Upper lobe of left lung (tissue), 6 donors: ENCODE measurements at places on chromosomes 3 and 15. TPM values are rescaled to one million over a fixed set of nuclear protein-coding genes. Genes with fewer than 3 reads are reported as not detected.

DNA sequence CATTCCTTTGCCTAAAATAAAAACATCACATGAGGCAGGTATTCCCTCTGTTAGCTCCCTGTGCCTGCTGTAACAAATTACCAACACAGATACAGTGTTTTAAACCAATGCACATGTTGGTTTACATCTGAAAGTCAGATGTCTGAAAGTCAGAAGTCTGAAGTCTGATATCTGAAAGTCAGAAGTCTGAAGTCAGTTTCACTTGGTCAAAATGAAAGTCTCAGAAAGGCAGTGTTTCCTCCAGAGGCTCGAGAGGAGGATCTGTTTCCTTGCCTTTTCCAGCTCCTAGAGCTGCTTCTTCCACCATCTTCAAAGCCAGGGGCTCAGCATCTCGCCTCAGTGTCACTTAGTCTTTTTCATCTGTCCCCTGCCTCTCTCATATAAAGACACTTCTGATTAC, 22.0 kb downstream of the SST start:
- no peak overlapping the region for H3K4me3 ChIP-seq
- no peaks in the 10 kb centered on the region for H3K4me1 ChIP-seq
- no peak for DNase-seq
- H3K36me3 ChIP-seq = no peaks in the 10 kb centered on the region

DNA sequence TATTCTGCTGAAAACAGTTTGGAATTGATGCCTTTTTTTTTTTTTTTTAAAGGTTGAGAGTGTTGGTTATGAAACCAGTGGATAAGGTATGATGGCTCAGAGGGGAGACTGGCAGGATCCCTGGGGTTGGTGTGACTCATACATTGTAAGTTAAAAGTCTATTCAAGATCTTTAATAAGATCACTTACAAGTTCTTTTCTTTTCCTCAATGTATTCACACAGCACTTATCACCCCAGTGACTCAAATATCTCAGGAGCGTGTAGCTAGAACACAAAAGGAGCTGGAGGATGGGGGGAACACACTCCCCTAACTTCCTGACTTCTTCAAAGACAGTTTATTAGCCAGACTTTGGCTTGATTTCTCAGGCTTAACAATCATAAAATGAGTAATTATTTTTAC, 285.3 kb downstream of the SV2B start:
- H3K4me3 ChIP-seq = no peak overlapping the region
- H3K36me3 ChIP-seq = no peaks in the 10 kb centered on the region
- DNase-seq = peak; percentile 22
- H3K27me3 ChIP-seq = no peaks in the 10 kb centered on the region

DNA sequence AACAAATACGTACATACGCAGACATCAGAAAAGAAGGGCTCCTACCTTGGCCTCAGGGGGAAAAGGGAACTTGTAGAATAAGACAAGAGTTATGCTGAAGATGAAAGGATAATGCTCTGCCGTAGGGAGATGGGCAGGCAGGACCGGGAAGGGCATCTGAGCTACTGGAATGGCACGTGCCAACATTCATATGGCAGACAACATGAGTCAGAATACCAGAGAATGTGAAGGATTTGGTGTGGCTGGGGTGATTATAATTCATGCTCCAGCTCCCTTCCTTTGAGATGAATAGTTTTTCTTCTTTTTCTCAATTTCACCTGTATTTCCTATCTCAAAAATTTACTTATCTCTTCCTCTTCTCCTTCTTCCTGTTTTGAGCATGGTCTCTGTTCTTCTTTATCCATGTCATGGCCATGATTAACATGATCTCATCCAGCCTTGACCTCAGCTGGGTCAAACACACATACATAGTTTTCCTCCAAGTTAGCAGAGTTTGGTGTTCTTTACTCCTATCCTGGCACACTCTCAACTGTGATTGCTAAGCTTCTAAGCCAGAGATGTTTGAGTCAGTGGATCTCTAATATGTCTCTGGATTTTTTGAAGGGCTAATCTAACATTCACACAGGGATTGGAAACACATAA, 507.0 kb downstream of the FOXP1 start:
- DNase-seq = no peak
- H3K36me3 ChIP-seq = no peaks in the 10 kb centered on the region
- peaks cover 7% of the 10 kb centered on the region for H3K4me1 ChIP-seq

GNAT1 gene
- total RNA-seq = not detected

MYL3 gene
- total RNA-seq = 2.8 TPM

GLDN gene
- 65.0 TPM for total RNA-seq
